ENCODE measurements at places on chromosomes 7 and 10.

DNA sequence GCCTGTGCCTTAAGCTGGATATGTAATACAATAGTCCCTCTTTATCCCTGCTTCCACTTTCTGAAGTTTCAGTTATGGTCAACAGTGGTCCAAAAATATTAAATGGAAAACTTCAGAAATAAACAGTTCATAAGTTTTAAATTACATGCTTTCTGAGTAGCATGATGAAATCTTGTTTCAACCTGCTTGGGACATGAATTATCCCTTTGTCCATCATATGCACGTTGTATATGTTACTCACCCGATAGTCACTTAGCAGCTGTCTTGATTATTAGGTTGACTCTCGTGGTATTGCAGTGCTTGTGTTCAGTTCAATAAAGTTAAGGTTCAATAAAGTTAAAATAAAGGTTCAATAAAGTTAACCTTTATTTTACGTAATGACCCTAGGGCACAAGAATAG lies 25.5 kb downstream of the C1GALT1 start:
- no peak for DNase-seq

- peak; percentile 73 for DNase-seq
Observed at GRCh38 chr7:30682212-30683083, at the start of gene CRHR2. CRHR2 (minus strand) TSS chr7:30682456; CDS start chr7:30682280, 176 bp downstream.

DNA sequence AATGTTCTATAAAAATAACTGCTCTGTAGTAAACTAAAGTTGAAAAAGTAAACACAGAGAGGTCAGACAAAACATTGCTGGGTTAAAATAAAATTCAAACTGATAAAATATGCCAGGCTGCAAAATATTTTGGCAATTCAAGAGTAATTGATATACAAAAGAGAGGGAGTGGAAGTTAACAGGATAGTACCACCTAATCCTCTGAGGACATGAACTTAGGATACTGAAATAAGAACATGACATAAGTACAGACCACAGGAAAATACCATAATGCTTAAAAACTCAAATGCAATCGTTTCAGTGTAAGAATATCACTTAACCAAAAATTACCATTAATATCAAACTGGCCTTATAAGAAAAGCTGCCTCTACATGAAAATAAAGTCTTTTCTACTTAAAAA lies 37.6 kb upstream of the GPR22 start:
- no peak for DNase-seq

DNA sequence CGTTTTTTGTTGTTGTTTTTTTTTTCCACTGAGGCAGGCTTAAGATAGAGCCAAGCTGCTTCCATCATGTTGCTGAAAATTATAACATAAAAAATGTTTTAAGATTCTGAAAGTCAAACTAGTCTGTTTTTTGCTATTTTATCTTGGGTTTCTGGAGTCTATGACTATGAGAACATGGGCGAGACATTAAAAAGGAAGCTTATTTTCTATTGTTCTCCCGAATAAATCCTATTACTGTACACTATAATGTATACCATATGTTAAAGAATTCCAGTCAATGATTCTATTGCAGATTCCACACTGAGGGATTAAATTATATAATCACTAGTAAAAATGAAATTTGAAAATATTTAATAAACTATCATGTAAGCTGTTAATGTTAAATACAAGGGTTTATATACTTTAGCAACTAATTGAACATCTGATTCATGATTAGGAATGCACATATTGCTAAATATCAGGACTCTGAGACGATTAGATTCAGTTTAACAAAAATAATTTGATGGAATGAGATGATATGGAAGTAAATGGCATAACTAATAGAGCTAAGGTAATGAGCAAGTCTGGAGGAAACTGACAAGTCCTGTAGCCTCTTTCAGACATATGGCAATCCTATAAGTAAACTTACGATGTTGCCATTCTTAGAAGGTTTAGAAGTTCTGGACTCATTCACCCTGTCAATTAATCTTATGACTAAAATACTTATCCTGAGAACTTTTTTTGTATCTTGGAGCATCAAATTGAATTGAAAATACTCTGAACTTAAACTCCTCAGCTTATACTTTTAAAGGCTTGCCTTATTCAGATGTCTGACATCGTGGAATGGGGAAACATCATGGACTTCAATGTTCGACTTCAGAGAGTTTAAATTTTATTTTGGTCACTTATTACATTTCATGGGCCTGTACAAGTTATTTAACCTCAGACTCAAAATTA lies 294.8 kb upstream of the DGKB start:
- DNase-seq: no peak

DNA sequence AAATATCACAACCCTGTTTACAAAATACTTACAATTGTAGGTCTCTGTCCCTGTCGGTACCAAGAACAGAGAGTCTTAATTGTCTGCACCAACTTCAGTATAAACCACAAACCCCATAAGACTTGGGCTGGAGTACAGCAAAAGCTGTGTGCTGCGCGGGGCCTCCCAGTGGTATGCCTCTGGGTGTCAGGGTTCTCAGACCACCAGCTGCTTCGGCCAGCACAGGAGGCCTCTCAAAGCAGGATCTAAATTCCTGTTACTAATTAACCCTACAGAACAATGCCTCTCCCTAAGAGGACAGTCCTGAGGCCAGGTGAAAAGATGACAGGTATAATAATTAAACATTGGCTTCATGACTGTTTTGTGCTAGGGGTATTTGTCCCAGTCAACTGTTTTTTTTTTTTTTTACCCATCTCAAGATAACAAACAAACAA lies 957 bp upstream of the SVIL start:
- DNase-seq: no peak

GRCh38 chr10:124539935-124540641 lies 78.5 kb downstream of the LHPP start:
- DNase-seq: peak; percentile 85

DNA sequence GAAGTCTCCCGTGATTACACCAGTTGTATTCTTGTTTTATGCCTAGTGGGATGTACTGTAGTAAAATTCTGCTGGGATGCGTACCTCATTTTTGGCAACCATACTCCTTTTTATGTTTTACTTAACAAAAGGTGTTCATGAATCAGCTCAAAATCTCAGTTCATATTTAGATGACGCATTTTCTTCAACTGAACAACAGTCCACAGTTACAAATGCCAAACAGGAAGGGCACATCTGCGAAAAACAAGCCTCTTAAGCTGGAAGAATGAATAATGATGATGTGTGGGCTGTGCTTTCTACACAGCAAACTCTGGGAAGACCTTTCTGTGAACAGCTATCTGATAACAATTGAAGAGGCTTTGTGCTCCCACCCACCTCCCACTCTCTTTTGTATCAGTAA lies 68.4 kb upstream of the NRBF2 start:
- DNase-seq: no peak

DNA sequence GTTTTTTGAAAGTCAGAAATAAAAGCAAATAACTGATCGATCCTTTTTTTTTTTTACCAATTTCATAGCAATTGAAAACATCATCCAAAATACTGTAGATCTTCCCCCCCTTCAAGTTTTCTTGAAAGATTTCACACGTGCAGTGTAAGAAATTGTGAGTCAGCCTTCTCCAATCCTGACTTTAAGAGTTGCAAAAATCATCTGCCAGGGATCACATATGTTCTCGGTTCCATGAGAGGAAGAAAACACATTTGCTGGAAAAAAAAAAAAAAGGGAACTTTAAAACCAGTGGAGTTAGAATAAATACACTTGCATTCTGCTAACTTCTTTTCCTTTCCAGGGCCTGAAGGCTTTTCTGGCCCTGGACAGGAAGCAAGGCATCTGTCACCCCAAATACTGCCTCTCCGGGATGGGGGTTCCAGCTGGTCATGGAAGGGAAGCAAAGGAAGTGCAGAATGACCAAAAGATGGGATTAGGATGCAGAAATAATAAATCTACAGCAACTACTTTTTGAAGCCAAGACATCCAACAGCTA lies 198.4 kb upstream of the KIAA1217 start:
- DNase-seq: no peak

DNA sequence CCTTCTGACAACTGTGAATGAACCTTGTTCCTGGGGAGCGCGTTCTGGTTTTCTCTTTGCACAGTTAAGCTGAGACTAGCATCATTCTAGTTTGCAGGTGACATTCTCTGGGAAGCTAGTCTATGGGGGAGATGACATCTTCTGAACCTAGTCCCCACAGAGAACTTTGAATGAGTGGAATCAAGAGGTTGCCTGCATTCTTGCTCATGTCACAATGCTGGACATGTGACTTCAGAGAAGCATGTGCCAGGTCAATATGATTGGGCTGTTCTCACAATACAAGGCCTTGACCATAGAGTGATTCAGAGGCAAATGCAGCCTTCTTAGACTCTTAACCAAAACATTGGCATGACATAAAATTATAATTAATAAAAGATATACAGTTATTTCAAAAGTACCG lies 22.1 kb downstream of the KLLN start:
- DNase-seq: no peak

DNA sequence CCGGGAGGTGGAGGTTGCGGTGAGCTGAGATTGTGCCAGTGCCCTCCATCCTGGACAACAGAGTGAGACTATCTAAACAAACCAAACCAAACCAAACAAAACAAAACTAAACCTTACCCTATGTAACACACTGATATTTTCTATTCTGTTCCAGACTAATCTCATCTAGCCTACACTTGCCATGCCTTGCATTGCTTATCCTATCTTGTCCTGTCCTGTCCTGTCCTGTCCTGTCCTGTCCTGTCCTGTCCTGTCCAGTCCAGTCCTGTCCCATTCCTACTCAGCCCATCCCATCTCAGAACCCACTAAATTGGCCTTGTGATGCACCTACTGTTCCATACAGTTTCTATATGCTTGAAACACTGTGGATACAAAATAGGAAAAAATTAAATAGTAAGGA lies 64.7 kb upstream of the HDAC9 start:
- DNase-seq: no peak

- DNase-seq: peak; percentile 79
Observed at GRCh38 chr7:5477723-5478531, 54.3 kb upstream of the TNRC18 start.

DNA sequence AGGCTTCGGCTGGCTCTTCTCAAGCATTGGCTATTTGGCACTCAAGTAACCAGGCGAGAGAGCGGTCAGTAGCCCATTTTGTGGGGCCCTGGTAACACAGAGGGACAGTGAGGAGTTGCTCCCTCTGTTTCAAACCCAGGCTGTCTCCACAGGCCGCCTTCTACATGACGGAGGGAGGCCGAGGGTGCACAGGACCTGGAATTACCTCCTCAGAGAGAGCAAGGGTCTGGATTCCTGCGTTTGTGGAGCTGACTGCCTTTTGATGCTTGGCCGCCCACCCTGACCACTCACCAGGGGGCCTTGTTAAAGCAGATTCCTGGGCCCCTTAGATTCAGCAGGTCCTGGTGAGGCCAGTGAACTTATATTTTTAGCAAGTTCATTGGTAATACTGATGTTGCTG lies 12.3 kb downstream of the UPP1 start:
- no peak for DNase-seq
